ENCODE measurements at places on chromosomes 1 and 21. TPM values are rescaled to one million over a fixed set of nuclear protein-coding genes. Genes with fewer than 3 reads are reported as not detected.

Gene TNFAIP8L2
- total RNA-seq = not detected

Gene UCK2
- total RNA-seq = 53.5 TPM

Gene TBX15
- 0.25 TPM for total RNA-seq

Gene PLEKHA6
- total RNA-seq = 1.5 TPM

Gene PODN
- total RNA-seq = 7.6 TPM

Gene THRAP3
- total RNA-seq = 91.0 TPM

Gene DIO1
- total RNA-seq = not detected

All from aortic smooth muscle cell (primary cell).